ENCODE measurements at places on chromosomes 6 and 20.

DNA sequence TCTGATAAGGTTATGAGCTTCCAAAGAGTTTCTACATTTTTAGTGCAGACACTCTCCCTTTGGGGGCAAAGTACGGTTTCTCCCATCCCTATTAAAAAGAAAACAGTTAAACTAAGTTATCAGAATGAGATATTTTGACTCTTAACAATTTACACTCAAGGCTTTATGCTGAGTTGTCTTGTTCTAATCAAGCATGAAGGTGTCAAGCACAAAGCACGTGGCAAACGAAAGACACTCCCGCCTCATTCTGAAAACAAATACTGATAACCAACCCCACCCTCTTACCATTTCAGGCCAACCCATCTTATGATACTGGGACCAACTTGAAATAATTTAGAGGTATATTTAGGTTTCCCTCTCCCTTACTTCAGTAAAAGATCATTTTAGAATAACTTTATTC is 24.3 kb downstream of the OR14J1 start:
- DNase-seq = no peak

GRCh38 chr6:32638532-32639219 is 1.5 kb downstream of the HLA-DQA1 start:
- no peak for DNase-seq

DNA sequence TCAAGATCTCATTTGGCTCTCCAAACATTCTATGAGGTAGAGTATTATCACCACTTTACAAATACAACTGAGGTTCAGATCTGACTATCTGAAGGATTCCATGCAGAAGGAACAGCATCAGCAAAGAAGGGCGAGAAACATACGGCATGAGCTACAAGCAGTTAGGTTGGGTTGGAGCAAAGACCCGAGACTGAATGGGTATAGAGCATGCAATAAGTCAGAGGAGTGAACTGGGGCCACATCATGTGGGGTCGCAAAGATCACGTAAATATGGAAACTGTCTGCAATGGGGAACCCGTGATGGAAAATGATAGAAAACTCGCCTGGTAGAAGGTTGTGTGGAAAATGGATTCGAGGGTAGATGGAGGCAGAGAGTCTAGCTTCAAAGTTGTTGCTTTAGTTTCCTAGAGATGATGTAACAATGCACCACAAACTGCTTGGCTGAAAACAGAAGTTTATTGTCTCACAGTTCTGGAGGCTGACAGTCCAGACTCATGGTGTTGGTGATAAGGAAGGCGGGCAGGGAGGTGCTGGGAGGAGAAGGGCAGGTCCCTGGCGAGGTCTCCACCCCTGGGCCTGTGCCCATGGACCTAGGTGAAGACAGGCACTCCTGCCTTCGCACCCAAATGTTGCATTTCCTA is 44.3 kb upstream of the BCLAF1 start:
- no peak for DNase-seq

DNA sequence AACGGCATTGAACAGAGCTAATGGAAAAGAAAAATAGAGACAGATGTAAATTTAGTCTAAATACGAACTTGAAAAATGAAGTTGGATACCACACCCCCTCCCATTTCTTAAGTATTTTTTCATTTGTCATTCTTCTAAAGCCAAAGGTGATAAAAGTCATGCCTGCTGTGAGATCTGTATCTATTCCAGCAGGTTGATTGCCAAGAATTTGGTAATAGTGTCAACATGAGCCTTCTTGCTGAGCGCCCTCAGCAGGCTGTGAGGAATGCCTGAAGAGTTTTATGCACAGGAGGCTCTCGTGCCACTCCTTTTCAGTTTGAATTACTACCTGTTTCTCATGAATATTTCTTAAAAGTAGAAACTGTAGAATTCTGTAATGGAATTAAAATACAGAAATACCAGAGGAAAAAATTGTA is 165.4 kb downstream of the QKI start:
- no peak for DNase-seq

- DNase-seq = no peak
Observed at GRCh38 chr6:158730541-158730907, 80.7 kb downstream of the SYTL3 start.

DNA sequence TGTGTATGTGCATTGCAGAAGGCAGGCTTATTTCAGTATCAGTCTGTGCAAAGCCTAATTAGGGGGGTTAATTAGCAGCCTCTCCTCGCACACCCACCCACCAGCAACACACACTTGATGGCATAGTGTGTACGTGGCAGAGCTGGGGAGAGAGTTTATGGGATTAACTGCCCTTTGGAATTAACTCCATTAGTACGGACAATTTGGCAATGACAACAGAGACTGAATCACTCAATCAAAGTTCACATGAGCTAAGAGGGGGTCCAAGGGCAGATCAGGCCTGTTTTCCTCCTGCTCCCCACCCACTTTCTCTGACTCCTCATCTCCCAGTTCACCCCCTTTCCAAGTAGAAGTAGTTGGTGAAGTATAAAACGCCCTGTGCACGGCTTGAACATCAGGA is 69.5 kb downstream of the LRFN2 start:
- no peak for DNase-seq

DNA sequence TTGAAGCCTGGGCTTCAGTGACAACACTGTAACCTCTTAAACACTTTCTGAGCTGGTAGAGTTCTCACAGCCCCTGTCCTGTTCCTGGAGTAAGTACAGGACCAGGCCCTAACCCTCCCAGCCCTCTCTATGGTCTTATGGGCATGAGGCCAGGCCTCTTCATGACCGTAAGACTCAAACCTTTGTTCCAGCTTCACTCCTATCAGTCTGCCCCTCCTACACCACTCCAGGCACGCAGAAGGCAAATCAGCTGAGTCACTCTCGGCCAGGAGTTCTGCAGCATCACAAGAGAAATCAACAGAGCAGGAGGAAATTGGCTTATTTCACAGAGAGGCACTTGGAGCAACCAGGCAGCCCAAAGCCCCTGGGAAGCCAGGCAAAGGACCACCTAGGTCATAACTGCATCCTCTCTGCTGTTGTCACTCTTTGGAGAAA is 25.3 kb upstream of the CHD6 start:
- DNase-seq = no peak

GRCh38 chr20:46899621-46900020 is 5.0 kb downstream of the EYA2 start:
- no peak for DNase-seq

- DNase-seq = no peak
Observed at GRCh38 chr20:61254881-61255626, 3.0 kb downstream of the CDH4 start.
